ENCODE measurements at places on chromosomes 11 and 22.

- DNase-seq = no peak
These were observed 16.8 kb downstream of the DGCR2 start for GRCh38 chr22:19105456-19105855.

DNA sequence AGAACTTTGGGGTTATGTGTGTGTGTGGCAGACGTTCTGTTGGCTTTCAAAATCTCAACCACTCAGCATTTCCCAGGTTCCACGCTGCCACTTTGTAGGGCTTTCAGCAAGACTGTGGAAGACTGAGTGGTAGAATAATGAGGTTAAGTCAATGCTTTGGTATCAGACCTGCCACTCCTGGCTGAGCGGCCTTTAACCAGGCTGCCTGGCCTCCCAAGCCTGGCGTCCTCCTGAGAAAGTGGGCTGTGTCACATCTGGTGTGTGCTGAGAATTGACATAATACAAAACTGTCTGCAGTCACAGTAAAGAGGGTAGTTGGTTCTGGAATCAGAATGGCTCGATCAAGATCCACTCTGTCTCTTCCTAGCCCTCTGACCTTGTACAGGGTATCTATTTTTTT lies 126.5 kb downstream of the DBX1 start:
- DNase-seq = no peak

DNA sequence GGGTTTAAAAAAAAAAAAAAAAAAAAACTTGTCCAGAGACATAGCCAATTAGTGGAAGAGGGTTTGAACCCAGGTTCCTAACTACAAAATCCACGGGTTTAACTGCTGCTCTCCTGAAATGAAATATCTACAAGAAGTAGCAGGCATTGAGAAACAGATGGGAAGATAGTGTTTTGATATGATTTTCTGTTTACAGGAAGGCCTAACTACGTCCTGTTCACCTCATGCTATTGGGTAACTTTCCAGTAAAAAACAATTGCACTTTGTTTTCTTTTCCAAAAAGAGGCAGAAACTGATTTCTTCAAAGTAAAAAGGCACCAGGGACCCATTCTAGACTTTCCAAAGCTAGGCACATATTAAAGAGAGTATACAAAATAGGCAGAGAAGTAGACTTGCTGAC lies 5.9 kb upstream of the C11orf91 start:
- no peak for DNase-seq

DNA sequence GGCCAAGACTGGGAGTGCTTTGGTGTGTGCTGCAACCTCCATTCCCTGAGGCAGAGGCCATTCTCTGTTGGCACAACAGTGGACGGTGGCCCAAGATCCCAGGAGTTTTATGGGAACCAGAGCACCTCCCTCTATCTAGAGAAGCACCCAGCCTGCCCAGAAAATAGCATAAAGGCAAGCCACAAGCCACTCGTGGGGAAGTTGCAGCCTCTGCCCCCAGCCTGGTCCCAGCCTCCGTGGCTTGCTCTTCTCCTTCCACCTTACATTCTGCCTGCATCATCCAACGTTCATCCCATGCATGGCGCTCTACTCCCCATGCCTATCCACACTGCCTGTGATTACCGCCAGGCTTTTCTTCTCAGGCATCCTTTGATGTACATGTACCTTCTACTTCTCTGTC lies 15.8 kb downstream of the IL17RA start:
- no peak for DNase-seq

DNA sequence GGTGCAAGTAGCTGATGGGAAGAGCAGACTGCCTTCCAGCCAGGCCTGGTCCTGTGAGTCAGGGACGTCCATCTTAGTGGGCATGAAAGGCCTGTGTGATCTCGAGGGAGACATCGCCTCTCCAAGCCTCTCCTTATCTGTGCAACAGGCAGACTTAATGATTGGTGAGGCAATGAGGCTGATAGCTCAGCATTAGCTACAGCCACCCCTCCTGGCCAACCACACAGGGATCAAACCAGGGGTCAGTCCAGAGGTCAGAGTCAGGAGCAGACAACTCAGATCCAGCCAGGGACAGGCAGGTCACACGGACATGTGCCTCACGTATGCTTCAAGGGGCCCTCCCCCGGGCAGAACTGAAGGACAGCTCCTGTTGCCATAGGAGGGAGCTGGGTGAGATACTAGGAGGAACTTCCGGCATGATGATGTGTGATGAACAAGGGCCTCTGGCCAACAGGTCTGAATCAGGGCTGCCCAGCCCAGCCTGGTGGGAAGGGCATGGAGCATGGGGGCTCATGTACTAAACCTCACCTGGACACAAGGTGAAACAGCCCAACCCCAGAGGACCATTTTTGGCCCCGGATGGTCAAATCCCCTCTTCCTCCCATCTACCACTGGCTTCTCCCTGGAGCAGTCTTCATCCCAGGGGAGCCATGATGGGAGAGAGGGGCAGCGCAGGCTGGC lies 2.8 kb upstream of the APOC3 start:
- no peak for DNase-seq
